Thymus (tissue), 14 donors: ENCODE measurements at places on chromosomes 12 and 14. TPM values are rescaled to one million over a fixed set of nuclear protein-coding genes. Genes with fewer than 3 reads are reported as not detected.

- H3K4me3 ChIP-seq: no peak overlapping the region
- no peaks in the 10 kb centered on the region for H3K36me3 ChIP-seq
- H3K4me1 ChIP-seq: no peaks in the 10 kb centered on the region
- no peaks in the 10 kb centered on the region for H3K27me3 ChIP-seq
- DNase-seq: no peak
- no peak overlapping the region for H3K27ac ChIP-seq
Measured at GRCh38 chr14:66005900-66006434, 480.2 kb upstream of the CCDC196 start.

- H3K4me3 ChIP-seq: no peak overlapping the region
- no peaks in the 10 kb centered on the region for H3K27me3 ChIP-seq
- no peak overlapping the region for H3K27ac ChIP-seq
- no peaks in the 10 kb centered on the region for H3K36me3 ChIP-seq
Measured at GRCh38 chr12:28024231-28024995, 51.9 kb upstream of the PTHLH start.

- peak overlapping the region; percentile 91 for H3K27ac ChIP-seq
- H3K27me3 ChIP-seq: no peaks in the 10 kb centered on the region
- no peak for DNase-seq
Measured at GRCh38 chr12:56160193-56160763, 2.1 kb downstream of the MYL6 start.

GRCh38 chr14:68333262-68333661, 459.6 kb downstream of the ZFP36L1 start:
- H3K4me1 ChIP-seq: no peaks in the 10 kb centered on the region
- H3K27me3 ChIP-seq: no peaks in the 10 kb centered on the region
- no peaks in the 10 kb centered on the region for H3K36me3 ChIP-seq
- no peak overlapping the region for H3K4me3 ChIP-seq
- no peak overlapping the region for H3K27ac ChIP-seq

DNA sequence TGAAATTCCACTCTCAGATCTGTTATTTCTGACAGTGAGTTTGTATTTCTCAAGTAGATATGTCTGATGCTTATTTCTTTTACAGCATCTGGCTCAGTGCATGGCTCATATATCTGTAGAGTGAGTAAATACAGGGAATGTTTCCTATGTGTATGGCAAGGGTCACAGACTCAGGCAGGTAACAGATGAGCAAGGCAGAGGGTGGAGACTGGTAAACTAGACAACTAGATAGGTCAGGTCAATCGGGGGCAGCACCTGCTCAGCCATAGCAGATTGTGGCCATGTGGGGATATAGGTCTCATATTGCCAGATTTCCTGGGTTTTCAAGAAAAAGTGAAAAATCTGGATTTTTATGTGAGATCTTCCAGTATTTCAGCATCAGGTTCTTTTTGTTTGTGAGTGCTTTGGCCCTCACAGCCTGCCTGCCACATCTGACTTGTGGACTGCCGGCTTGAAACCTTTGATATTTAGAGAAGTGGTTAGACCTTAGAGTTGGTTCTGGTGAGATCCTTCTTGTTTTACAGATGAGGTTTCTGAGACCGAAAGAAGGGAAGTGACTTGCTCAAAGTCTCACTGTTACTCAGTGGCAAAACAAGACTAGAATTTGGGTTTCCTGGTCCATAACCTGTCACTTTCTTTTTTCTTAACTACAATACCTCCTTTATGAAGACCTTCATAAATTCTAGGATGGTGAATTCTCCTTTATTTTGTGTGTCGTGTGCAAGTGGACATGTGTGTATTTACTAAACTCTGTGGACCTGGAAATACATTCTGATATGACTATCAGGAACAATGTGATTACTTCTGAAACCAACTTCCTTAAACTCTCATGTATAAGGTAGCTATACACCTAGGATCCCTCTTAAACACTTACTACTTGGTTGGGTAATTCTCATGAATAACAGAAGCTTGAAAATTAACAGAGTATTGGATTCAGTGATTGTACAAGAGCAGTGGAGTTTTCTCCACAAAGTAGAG, 34.4 kb downstream of the PROX2 start:
- peaks cover 10% of the 10 kb centered on the region for H3K4me1 ChIP-seq
- H3K4me3 ChIP-seq: no peak overlapping the region
- H3K27me3 ChIP-seq: no peaks in the 10 kb centered on the region
- H3K27ac ChIP-seq: peak overlapping the region; percentile 2
- no peak for DNase-seq

DNA sequence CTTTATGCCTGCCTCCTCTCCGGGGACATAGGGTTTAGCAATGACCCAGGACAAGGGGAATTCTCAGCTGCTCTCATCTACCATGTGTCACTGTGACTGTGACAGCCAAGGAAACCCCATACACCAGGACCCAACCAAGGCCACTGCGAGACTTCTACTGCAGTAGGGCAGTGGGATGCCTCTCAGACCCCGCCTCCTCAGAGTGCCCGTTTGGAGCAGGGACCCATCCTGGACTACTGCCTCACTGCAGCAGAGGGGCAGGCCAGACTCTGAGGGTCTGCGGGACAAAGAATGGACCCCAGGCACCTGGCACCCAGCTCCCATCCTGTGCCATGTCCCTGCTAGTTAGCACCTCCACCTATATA, 71.3 kb upstream of the DDX11 start:
- DNase-seq: no peak
- H3K27me3 ChIP-seq: no peaks in the 10 kb centered on the region
- no peak overlapping the region for H3K4me3 ChIP-seq
- no peak overlapping the region for H3K27ac ChIP-seq
- H3K36me3 ChIP-seq: no peaks in the 10 kb centered on the region

DNA sequence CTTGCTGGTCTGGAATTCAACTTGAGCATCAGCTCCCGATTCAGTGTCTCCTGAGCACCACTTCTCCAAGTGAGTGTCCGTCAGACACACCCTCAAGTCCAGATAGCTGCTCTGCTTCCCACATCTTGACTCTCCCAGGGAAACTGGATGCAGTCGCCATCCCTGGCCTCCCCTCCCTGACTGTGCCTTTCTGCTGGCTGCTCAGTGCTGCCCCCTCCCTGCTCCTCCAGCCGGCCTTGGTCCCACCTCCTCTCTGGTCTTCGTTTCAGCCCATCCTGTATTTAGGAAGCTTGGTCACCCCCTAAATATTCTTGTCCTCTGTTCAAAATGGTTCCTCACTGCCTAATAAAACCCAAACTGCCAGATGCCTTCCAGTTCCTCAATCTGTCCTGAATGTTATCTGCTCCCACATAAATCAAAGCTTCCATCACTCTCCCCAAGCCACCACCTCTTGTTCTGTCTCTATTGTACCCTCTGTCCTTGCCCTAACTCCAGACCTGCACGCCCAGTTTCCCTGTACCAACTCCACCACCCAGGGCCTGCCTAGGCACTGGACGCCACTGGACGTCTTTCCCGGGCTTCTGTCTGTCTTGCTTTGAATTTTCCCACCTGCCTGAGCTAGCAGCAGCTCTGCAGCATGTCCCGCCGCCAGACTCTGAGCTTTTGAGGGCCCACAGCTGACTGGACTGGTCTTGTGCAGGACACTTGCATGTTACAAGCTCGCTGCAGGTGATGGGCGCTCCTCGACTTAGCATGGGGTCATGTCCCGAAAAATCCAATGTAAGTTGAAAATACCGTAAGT, 33.8 kb downstream of the CCDC92 start:
- H3K27ac ChIP-seq: no peak overlapping the region
- H3K4me3 ChIP-seq: no peak overlapping the region
- peaks cover 29% of the 10 kb centered on the region for H3K4me1 ChIP-seq
- no peak for DNase-seq
- peaks cover 31% of the 10 kb centered on the region for H3K36me3 ChIP-seq
- no peaks in the 10 kb centered on the region for H3K27me3 ChIP-seq

GRCh38 chr14:75723716-75724115, 62.7 kb downstream of the TTLL5 start:
- peaks cover 7% of the 10 kb centered on the region for H3K36me3 ChIP-seq
- no peaks in the 10 kb centered on the region for H3K27me3 ChIP-seq
- H3K4me3 ChIP-seq: no peak overlapping the region
- H3K4me1 ChIP-seq: no peaks in the 10 kb centered on the region
- no peak overlapping the region for H3K27ac ChIP-seq
- no peak for DNase-seq

DNA sequence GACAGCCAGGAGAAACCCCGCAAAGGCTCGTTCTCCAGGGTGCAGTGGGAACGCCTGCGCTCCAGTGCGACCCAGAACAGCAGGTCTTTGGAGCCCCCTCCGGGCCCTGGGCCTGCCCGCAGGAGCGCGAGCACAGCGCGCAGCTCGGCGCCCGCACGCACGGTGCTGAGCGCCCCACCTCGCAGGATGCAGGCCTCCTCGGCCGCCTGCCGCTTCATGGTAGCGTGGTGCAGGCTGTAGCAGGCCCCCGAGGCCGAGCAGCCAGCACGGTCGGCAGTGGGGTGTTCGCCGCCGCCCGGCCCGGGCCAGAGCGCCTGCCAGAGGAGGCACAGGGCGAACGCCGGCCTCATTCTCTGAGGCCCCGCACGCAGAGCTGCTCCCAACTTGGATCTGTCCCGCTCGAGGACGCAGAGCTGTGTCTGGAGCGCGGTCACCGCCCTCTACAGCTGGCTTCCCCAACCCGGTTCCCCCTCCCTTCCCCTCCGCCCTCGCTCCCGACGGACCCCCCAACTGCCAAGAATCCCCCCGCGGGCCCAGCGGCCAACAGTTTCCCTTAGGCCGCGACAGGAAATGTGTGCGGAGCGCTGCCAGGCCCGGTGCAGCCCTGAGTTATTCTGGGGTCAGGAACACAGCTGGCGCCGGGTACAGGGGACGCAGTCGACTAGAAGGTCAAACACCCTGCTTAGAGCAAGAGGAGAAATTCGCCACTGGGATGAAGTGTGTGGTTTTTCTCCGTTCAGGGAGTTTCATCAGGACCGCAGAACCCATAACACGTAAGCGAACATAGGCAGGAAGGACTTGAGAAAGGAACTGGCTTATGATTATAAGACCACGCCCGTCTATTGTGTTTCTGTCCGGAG, at the start of gene CLEC14A:
CLEC14A (minus strand) TSS at position 421 of the 860 bp plus-strand sequence; CDS start at position 350, 71 bp downstream.
- no peak for DNase-seq
- no peak within 1 kb of the TSS for H3K27ac ChIP-seq
- H3K4me1 ChIP-seq: no peaks in the 10 kb centered on the region
- H3K36me3 ChIP-seq: no peaks in the 10 kb centered on the region
- peak within 1 kb of the TSS; percentile 22 for H3K4me3 ChIP-seq
- peaks cover 28% of the 10 kb centered on the region for H3K27me3 ChIP-seq

DNA sequence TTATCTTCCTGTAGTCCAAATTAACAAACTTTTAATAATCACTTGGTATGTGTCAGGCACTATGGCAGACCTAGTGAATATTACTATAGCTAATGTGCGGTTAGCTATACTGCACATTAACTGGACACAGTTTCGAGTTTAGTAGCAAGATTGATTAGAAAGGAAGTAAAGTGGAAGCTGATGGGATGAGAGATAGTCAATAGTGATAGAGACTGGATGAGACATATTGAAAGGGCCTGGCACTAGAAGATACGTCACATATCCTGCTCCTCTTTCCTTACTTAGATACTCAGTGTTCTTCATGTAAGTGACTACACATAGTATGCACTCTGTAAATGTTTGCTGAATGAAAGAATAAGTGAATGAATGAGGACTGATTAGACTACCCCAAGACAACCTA, 5.5 kb downstream of the TBK1 start:
- H3K27ac ChIP-seq: no peak overlapping the region
- H3K27me3 ChIP-seq: no peaks in the 10 kb centered on the region
- DNase-seq: no peak
- H3K4me1 ChIP-seq: peaks cover 5% of the 10 kb centered on the region
- no peak overlapping the region for H3K4me3 ChIP-seq
- H3K36me3 ChIP-seq: no peaks in the 10 kb centered on the region

- H3K36me3 ChIP-seq: no peaks in the 10 kb centered on the region
- H3K4me1 ChIP-seq: no peaks in the 10 kb centered on the region
- no peak overlapping the region for H3K27ac ChIP-seq
- H3K4me3 ChIP-seq: no peak overlapping the region
- DNase-seq: no peak
- no peaks in the 10 kb centered on the region for H3K27me3 ChIP-seq
Measured at GRCh38 chr14:32417956-32418552, 89.0 kb downstream of the AKAP6 start.

DNA sequence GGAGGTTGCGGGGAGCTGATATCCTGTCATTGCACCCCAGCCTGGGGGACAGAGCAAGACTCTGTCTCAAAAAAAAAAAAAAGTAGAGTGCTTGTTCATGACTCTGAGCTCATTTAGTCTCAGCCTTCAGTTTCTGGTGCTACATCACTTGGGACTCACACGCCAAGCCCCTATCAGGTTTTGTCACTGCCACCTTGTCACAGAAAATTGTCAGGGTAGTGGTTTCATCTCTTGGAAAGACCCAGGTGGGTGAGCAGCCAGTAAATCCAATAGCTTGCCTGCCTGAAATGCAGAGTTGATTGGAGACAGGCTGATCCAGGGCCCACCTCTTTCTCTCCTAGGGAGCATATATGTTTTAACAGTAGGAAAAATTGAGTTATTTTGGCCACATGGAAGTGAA, 113.0 kb downstream of the FGD4 start:
- no peaks in the 10 kb centered on the region for H3K36me3 ChIP-seq
- H3K27ac ChIP-seq: no peak overlapping the region
- H3K4me1 ChIP-seq: peaks cover 3% of the 10 kb centered on the region
- no peak for DNase-seq
- no peaks in the 10 kb centered on the region for H3K27me3 ChIP-seq

- H3K27me3 ChIP-seq: no peaks in the 10 kb centered on the region
- H3K36me3 ChIP-seq: no peaks in the 10 kb centered on the region
- no peak overlapping the region for H3K4me3 ChIP-seq
- DNase-seq: no peak
- H3K4me1 ChIP-seq: no peaks in the 10 kb centered on the region
Measured at GRCh38 chr12:25013061-25013460, 64.2 kb upstream of the BCAT1 start.

GRCh38 chr12:102029141-102029540, 32.6 kb downstream of the WASHC3 start:
- H3K27ac ChIP-seq: no peak overlapping the region
- DNase-seq: no peak
- H3K27me3 ChIP-seq: no peaks in the 10 kb centered on the region
- no peaks in the 10 kb centered on the region for H3K36me3 ChIP-seq
- H3K4me1 ChIP-seq: no peaks in the 10 kb centered on the region

DNA sequence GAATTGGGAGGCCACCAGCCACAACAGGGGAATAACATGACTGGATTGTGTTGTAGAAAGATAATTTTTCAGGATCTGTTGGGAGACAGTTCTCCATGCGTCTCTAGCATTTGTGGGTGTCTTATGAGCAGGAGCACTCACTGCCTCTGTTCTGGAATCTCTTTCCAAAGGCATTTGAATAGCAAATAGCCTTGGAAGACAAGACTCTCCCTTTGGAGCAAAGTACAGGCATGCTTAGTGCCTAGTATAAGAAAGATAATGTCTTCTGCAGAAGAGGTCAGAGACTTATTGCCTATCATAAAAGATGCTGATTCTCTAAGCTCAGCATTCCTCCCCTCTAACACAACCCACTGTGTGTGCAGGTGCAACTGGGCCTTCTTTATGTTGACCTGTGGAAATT, 58.3 kb downstream of the VCPKMT start:
- no peak overlapping the region for H3K27ac ChIP-seq
- H3K4me3 ChIP-seq: no peak overlapping the region
- H3K4me1 ChIP-seq: peaks cover 41% of the 10 kb centered on the region
- H3K27me3 ChIP-seq: no peaks in the 10 kb centered on the region

The SPTSSA gene
- 2.4 TPM for total RNA-seq

The NFKBIA gene
- 166 TPM for total RNA-seq

The NCKAP5L gene
- total RNA-seq: 5.6 TPM

The ALDH1L2 gene
- 0.24 TPM for total RNA-seq

The OAS1 gene
- total RNA-seq: 55.3 TPM

The PPFIBP1 gene
- 23.7 TPM for total RNA-seq

The PIK3C2G gene
- 0.05 TPM for total RNA-seq
